GM23248 (cell line): ENCODE measurements at places on chromosomes 1 and 21. TPM values are rescaled to one million over a fixed set of nuclear protein-coding genes. Genes with fewer than 3 reads are reported as not detected.

EFNA3 gene
- 1.4 and 3.0 TPM in 2 replicates for total RNA-seq

MAP1LC3C gene
- total RNA-seq, result not detected in 2 replicates

TRIM58 gene
- not detected in 2 replicates for total RNA-seq

ANKRD65 gene
- 0.51 and 0.97 TPM in 2 replicates for total RNA-seq

KRTAP12-3 gene
- total RNA-seq, result not detected in 2 replicates

RPTN gene
- not detected in 2 replicates for total RNA-seq

SLC19A2 gene
- 7.1 and 7.6 TPM in 2 replicates for total RNA-seq

CD34 gene
- not detected in 2 replicates for total RNA-seq

NEK7 gene
- 1,026 and 1,186 TPM in 2 replicates for total RNA-seq

CASQ2 gene
- not detected in 2 replicates for total RNA-seq

MROH9 gene
- total RNA-seq, result 0.25 TPM in 1 of 2 replicates, not detected in the other

FBXO2 gene
- 1.1 and 3.7 TPM in 2 replicates for total RNA-seq

OR10K2 gene
- not detected in 2 replicates for total RNA-seq

SLC1A7 gene
- 0.13 TPM in 1 of 2 replicates, not detected in the other for total RNA-seq

C1QTNF12 gene
- total RNA-seq, result 0.38 and 3.1 TPM in 2 replicates

PDE9A gene
- total RNA-seq, result not detected in 2 replicates

GBP5 gene
- total RNA-seq, result 0.43 and 2.0 TPM in 2 replicates

RSPH1 gene
- total RNA-seq, result 0.32 TPM in 1 of 2 replicates, not detected in the other

ESPN gene
- not detected in 2 replicates for total RNA-seq

PKP1 gene
- 0.13 and 0.43 TPM in 2 replicates for total RNA-seq

DPYD gene
- total RNA-seq, result 70.7 and 75.5 TPM in 2 replicates
